Fibroblast of lung (primary cell): ENCODE measurements at places on chromosomes 7 and 10.

DNA sequence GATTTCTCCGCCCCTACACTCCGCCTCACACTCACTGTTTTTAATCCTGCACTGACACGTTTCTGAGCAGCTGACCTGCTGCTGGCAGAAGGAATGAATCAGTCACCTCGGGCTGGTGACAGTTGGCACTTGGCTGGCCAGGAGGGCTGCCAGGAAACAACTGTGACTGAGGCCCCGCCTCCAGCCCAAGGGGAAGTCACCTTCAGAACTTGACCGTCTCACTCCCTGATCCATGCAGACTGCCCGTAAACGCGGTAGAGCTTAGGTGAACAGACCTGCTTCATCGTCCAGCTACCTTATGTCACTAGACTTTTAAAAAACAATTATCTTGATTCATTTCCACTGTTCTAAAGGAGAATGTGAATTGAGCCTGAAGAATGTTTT, 107.5 kb downstream of the DOCK1 start:
- DNase-seq: peak; percentile 33

- DNase-seq: peak; percentile 32
Measured at GRCh38 chr10:27030060-27030459, 70.2 kb downstream of the ANKRD26 start.

GRCh38 chr10:21172930-21173801, 276.1 kb upstream of the NEBL start:
- DNase-seq: peak; percentile 8

DNA sequence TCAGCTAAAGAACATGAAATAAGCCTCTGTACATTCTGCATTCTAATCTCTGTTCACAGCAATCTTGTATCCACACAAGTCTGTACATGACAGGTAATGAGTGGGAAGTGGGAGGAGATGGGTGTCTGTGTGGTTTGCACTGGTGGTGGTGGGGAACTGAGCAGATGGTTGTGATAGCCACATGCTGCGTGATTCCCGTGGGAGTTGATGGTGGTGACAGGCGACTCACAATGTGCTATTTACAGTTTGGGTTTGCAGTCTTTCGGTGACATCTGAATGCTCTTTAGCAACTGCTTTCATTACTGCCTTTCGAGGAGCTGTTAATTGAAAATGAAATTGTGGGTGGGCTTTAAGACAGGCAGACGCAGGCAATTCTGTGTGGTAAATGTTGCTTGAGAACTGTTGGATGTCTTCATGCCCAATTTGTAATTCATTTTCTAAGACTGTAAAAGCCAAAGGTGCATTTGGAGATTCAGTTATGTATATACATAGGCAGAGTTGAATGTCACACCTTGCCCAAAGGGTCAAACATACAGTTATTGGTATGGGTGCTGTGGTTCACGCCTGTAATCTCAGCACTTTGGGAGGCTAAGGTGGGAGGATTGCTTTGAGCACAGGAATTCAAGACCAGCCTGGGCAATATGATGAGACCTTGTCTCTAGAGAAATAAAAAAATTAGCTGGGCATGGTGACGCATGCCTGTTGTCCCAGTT, 308.2 kb downstream of the AUTS2 start:
- peak; percentile 37 for DNase-seq

DNA sequence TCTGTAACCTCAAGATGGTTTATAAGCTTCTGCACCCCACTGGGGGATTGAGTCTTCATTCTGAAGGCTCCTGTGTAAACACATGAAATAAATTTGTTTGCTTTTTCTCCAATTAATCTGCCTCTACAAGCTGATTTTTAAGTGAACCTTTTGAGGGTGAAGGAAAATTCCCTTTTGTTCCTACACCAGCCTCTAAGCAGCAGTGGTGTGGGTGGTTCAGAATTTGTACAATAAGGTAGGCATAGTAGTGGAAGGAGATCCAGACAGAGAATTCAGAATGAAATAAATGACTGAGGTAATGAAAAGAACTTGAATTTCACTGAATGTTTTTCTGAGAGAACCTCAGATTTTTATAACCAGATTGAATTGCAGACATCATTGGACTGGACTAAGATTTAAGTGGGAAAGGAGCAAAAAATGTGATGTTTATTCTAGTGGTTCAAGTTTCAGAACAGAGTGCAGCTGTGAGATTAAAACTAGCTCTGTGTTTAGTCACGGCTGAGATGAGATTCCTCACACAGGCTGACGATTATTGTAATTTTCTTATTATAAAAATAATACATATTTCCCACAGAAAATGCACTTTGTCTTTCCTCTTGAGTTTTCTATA, 1162.2 kb downstream of the TYW1 start:
- no peak for DNase-seq
